ENCODE measurements at places on chromosomes 2 and 18.

- no peak for DNase-seq
These were observed 113.0 kb upstream of the NEDD4L start for GRCh38 chr18:57931038-57931437.

- DNase-seq = no peak
These were observed 188.9 kb downstream of the SH3BP4 start for GRCh38 chr2:235140801-235141081.

GRCh38 chr2:149050188-149050587, 11.7 kb downstream of the LYPD6B start:
- no peak for DNase-seq

GRCh38 chr2:38523728-38524437, 78.8 kb downstream of the HNRNPLL start:
- DNase-seq = no peak
